ENCODE measurements at places on chromosomes 3 and 15.
A peak's percentile ranks its signal among the peaks of the same experiment; 100 is the strongest.

- no peak for DNase-seq
Observed at GRCh38 chr15:66563126-66563525, 2.7 kb downstream of the LCTL start.

DNA sequence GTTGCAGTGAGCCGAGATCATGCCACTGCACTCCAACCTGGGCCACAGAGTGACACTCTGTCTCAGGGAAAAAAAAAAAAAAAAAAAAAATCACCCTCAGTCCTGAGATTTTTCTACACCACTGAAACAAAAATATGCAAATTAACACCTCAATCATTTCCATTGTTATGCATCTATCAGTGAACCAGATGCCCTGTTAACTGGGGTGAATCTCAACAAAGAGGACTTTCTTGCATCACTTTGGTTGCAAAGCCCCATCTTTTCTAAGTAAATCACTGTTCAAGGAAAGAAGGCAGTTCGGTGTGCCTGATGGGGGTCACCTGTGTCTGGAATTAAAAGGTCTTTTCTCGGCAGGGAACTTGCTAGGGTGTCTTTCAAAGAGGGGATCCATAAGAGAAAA is 421.6 kb downstream of the EPHB1 start:
- DNase-seq: no peak

GRCh38 chr15:58932710-58933280 is 684 bp downstream of the SLTM start:
- DNase-seq: no peak

- no peak for DNase-seq
Observed at GRCh38 chr3:15815696-15816095, 17.9 kb upstream of the ANKRD28 start.

DNA sequence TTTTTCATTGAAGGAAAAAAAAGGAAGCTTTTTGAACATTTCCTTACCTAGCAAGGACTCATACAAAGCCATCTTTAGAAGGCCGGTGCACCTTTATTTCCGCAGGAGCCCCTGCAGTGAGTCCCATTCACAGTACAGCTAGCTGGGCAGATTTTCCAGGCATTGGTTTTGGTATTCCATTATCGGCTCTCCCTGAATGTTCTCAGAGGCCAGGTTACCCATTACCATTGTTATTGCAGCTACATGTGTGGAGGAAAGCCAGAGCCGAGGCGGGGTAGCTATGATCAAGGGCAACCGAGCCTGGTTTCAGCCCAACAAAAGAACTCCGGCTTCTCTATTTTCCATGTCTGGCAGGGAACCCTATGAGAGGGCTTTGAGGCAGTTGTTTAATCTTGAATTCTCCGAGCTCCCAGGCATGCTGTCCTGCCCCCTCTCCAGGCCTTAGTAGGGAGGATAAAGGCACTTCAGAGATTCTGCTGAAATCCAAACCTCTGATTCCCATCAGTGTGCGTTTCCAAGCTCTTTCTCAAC is 100.3 kb downstream of the LRRK1 start:
- DNase-seq: no peak

DNA sequence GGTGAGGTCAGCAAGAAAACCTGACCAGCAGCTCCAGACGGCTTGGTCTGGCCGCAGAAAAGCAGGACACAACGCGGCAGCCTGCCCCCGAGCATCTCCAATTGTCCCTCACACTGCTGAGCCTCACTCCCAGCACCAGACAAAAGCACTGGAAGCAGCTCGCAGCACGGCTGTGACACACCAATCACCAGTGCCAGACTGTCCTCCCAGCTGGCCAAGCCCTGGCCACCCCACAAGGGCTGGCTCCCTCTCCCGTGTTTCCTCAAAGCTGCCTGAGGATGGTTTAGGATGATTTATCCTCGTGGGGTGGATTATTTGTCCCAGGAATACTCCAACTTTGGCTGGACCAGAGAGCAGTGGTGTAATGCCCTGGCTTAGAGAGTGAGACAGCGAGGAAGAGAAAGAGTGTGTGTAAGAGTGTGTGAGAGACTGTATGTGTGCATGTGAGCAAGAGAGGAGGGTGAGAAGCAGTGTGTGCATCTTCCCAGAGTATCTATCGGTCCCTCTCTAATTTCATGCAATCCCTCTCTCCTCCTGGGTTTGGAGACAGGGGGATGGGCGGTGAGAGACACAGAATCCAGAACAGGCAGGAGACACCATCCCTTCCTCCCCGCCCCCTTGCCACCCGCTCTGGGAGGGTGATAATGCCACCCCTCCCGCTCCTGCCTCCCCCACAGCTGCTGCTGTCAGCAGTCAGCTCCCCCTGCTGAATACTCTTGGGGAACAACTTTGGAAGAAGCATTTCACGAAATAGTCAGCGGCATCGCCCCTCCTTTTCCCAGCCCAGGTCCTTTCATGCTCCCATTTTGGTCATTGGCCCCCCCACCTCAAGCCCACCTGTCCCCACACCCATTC is 34.2 kb downstream of the SEMA5B start:
- DNase-seq: no peak

DNA sequence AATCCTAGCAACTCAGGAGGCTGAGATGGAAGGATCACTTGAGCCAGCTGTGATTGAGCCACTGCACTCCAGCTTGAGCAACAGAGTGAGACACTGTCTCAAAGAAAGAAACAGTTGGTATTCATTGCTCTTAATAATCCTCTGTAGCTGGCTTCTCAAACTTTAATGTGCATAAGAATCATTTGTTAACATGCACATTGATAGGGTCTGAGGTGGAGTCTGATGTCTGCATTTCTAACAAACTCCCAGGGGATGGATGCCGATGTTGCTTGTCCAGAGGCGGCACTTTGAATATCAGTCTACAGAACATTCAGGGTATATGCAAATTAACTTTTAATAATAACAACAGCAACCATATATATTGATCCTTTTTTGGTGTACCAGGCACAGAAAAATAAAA is 39.9 kb downstream of the NKIRAS1 start:
- no peak for DNase-seq

- no peak for DNase-seq
Observed at GRCh38 chr3:179981646-179982045, 55.1 kb downstream of the PEX5L start.

DNA sequence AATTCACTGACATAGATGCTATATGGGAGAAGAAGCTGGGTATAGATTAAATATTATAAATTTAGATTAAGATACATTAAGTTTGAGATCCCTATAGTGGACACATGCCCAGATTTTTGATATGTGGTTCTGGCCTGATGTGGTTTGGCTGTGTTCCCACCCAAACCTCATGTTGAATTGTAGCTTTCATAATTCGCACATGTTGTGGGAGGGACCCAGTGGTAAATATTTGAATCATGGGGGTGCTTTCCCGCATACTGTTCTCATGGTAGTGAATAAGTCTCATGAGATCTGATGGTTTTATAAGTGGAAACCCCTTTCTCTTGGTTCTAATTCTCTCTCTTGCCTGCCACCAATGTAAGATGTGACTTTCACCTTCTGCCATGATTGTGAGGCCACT is 189.4 kb upstream of the CD96 start:
- no peak for DNase-seq

GRCh38 chr3:112409041-112409440 is 76.1 kb downstream of the CD200 start:
- no peak for DNase-seq

GRCh38 chr3:159839561-159840379 is 148.9 kb upstream of the IL12A start:
- DNase-seq: no peak

DNA sequence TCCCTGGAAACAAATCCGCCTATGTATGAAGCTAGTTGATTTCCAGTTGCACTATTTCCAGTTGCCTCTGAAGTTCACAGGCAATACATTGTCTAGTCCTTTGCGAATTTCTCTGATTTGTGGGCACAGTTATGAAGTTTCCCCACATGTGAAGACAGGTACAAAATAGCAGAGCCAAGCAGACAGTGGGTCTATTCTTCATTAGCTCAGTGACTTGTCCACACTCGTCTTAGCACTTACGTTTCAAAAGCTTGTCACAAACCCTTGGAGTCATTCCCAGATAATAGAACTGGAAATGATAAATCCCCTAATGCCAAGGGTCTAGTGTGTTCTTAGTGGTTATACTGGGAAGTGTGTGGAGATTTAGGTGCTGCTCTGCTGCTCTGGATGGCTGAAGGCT is 14.5 kb downstream of the SRPRB start:
- DNase-seq: no peak

- DNase-seq: peak; percentile 60
Observed at GRCh38 chr3:187027531-187028278, 97.4 kb downstream of the ST6GAL1 start.

GRCh38 chr15:52186651-52187486 is 4.3 kb downstream of the GNB5 start:
- no peak for DNase-seq

Measured in T-helper 1 cell (primary cell).